ENCODE measurements at places on chromosomes 4 and X. TPM values are rescaled to one million over a fixed set of nuclear protein-coding genes. Genes with fewer than 3 reads are reported as not detected.

- DNase-seq = no peak
Observed at GRCh38 chrX:131061306-131061705, 3.2 kb downstream of the ARHGAP36 start.

Gene AWAT1
- not detected for total RNA-seq

Gene TCEAL7
- 7.8 TPM for total RNA-seq

Gene SLIT2
- 12.1 TPM for total RNA-seq

DNA sequence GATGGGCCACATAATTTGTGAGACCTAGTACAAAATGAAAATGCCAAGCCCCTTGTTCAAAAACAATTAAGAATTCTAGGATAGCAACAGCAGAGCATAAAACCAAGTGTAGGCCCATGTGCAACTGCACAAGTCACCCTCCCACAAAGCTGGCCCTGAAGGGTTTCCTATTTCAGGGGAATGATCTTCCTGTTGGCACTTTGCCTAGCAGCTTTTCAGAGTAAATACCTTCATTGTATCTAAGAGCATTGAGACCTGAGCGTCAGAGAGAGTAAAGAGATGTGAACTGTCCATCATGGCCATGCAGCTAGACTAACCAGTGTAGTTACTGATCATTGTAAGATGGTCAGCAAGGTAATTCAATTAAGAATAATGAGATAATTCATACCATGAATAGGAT, 113.6 kb downstream of the CNKSR2 start:
- DNase-seq = no peak

- DNase-seq = peak; percentile 70
Observed at GRCh38 chr4:40055863-40056715, 561 bp upstream of the N4BP2 start.

DNA sequence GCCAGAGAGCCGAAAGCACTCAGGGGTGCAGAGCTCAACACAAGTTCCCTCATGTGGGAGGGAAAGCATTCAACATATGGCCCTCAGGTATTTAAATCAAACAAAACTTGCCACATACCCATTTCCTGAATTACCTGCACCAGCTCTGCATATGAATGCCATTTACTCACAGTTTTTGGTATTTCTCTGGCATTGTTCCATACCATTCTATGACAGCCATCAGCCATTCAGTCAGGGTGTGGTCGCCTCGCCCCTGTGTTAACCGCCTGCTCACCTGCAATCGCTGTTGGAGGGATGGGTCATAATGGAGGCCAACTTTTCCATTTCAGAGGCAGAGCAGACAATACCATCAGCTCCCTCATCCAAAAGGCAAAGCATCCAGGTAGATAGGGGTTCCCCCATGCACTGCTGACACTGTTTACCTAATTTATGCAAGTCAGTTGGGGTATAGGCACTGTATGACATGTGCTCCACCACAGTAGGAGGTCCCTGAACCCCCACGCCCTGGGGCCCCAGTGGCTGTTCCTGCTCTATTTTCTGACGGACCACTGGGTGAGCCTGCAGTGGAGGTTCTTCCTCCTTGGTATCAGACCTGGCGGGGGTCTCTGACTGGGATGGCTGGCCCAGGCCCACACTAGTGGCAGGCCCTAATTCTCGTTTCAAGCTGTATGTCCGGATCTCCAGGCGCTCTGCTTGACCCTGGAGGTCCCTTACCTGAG, 227.1 kb downstream of the ADGRL3 start:
- no peak for DNase-seq

GRCh38 chr4:84780719-84781118, 185.8 kb downstream of the WDFY3 start:
- DNase-seq = no peak

Gene TXK
- total RNA-seq = 0.44 TPM

DNA sequence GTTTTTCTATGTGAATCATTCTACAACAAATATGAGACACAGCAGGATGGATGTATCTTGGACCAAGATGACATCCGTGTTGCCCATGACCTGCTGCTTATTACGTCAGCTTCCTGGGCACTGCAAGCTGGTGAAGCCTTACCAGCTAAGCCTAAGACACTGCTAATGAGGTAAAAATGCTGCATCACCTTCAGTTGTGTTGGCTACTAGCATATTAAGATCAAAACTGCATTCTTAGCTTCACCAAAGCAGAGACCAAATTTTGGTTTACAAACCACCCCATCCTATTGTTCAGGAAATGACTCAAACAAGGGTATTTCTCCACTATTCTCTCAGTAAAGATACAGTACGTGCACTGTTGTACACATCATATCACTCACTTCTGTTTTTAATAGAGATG, 50.3 kb downstream of the MAML3 start:
- no peak for DNase-seq

DNA sequence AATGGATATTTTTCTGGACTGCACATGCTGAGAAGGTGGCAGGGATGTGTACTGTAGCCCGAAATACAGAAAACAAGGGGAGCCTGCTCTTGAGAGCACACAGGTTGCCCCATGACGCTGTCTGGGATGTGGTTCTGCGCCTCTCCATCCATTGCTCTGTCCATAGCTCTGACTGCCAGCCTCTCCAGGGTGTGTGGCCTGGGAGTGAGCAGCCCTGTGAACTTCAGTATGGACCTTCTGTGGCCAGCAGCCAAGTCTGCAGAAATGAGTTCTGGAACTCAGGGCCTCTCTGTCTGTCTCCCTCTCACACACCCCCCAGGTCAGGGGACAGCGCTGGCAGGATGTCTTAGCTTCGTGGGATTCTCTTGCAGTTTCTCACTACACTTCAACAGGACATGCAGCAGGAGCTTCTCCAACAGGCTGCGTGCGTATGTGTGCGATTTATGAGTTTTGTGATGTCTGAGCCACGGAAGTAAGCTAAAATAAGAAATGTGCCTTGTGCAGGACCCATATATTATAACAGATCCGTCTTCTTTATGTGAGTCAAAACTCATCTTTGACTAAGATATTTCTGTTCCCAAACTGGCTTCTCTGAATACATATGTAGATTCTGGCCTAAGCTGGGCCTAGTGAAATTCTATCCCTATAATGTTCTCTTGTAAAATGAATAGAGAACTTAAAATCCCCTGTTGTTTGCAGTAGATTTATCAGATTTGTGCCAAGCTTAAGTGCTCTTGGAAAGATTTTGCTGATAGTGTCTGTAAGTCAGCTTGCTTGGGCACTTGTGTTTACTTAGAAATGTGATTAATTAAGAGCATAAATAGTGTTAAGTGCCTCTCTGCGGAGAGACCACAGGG, 40.0 kb downstream of the PROM1 start:
- DNase-seq = no peak

Gene MID1
- total RNA-seq = 8.0 TPM

DNA sequence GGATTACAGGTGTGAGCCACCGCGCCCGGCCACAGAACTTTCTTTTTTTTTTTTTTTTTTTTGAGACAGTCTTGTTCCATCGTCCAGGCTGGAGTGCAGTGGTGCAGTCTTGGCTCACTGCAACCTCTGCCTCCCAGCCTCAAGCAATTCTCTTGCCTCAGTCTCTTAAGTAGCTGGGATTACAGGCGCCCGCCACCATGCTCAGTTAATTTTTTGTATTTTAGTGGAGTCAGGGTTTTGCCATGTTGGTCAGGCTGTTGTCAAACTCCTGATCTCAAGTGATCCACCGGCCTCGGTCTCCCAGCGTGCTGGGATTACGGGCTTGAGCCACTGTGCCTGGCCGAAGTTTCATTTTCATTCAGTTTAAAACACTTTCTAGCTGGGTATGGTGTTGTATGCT, 16.4 kb downstream of the FAM193A start:
- DNase-seq = no peak

Gene TLR8
- 0.41 TPM for total RNA-seq

Gene NEIL3
- 0.52 TPM for total RNA-seq

DNA sequence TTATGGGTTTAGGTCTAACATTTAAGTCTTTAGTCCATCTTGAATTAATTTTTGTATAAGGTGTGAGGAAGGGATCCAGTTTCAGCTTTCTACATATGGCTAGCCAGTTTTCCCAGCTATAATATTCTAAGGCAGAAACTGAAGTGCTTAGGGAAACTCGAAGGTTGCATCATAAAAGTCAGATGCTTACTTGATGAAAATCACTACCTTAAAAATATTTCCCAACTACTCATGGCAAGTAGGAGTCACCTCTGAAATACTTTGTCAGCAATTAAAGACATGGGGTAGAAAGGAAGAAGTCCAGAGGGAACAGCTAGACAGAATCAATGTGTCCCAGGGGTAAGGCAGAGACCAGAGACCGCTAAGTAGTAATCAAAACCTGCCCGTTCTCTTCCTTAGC, 6.3 kb upstream of the AP1S2 start:
- DNase-seq = no peak

Gene ZNF141
- 5.2 TPM for total RNA-seq

DNA sequence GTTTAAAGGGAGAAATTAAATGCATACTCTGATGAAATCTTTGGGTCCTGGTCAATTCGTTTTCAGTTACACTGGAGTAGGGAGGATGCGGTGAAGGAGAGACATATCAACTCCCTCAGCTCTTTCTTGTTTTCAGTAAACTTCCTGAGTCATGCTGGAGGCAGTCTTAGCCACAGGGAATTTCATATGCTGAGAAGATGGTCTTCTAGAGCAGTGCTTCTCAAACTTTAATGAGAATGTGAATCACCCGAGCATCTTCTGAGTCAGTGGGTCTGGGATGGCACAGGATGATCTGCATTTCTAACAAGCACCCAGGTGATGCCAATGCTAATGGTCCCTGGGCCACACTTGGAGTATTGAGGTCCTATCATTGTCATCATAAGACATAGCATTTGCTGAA, 214.5 kb downstream of the KIT start:
- DNase-seq = no peak

DNA sequence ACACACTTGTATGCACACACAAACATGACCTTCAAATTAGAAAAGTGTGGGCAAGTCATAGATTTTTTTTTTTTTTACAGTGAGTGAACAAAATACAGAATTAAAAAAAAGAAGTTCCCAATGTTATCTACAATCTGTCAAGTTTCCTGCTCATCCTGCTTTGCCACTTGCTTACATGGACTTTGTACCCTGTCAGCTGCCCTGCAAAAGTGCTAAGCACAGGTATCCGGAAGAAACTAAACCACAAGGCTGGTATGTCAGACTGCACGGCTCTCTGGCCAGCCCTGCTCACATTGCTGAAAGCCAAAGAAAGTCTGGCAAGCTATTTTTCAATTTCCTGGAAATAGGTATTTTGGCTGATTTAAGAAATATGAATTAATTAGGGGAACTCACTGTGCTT, 38.9 kb upstream of the BCLAF3 start:
- DNase-seq = no peak

Gene DIPK2B
- 6.3 TPM for total RNA-seq

DNA sequence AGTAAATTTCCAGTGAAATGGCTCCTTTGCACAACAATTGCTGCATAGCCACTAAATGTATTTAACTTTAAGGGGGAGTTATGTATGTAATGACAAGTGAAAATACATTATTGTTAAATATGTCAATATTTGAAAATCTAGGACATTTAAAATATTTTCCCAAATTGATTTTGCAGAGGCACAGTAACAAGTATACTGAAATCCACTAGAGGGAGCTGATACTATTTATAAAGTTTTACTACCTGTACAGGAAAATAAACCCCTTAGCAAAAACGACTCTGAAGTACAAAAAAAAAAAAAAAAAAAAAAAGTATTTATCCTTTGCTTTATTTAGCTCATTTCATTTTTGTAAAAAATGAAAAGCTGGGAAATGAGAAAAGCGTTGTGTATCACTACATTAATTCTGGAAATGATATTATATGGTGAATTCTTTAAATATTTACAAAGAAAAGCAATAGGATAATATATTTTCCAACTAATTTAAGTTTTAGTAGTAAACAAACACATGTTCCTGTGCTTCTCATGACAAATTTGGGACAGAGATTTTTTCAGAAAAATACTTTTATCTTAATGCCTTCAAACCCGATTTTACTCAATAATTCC, 727.7 kb downstream of the DMD start:
- no peak for DNase-seq

Gene PRKG2
- total RNA-seq = 20.7 TPM

Gene EDA
- 13.1 TPM for total RNA-seq

Gene CFP
- total RNA-seq = 2.2 TPM

DNA sequence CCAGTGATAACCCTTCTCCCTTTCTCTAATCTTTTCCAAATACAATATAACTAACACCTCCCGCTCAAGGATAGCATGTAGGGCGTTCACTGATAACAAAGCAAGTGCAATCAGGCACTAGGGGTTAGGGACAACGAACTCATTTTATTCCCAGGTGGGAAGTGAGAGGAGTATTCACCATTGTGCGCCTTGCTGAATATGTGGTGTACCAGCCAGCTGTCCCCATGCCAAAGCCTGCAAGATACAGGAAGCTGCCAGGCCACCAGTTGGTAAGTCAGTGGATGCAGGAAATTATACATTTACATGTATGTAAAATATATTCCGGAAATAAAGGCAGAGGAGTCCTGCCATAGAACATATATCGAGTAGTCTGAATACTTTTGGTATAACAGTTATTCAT, 6.3 kb upstream of the HPRT1 start:
- DNase-seq = no peak

DNA sequence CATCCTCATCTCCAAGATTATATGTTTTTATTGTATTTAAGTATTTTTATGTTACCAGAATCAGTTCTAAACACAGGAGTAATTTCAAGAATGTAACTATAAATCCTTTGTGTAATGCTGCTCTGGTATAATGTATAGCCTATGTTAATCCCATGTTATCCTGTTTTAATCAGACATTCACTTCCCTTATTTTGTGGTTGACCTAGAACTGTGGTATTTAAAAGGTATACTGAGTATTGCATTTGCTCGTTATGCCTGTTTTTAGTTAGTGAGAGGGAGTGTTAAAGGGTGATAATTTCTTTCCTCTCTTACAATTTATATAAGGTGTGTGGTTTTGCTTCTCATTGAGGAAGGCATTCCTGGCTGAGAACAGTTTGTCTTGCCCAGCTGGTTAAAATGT, 26.2 kb downstream of the MTM1 start:
- DNase-seq = no peak

Gene LAMP2
- 77.2 TPM for total RNA-seq

GRCh38 chrX:44349561-44349960, 6.1 kb upstream of the EFHC2 start:
- no peak for DNase-seq

Gene FATE1
- total RNA-seq = not detected

Gene VCX3A
- not detected for total RNA-seq

- no peak for DNase-seq
Observed at GRCh38 chrX:1397001-1397400, 5.1 kb upstream of the SLC25A6 start.

GRCh38 chrX:18173494-18174180, 47.0 kb downstream of the BEND2 start:
- peak; percentile 58 for DNase-seq

DNA sequence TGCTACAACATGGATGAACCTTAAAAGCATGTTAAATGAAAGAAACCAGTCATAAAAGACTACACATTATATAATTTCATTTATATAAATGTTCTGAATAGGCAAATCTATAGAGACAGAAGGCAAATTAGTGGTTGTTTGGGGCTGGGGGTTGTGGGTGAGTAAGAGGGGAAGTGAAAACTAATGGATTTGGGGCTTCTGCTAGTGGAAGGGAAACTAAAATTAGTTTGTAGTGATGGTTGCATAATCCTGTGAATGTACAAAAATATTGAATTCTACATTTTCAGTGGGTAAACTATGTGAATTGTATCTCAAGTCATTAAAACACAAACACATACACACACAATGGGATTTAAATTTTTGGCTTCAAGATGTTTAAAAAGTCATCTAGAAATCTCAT, 25.4 kb upstream of the LIMCH1 start:
- DNase-seq = no peak

Gene ATP6AP2
- 50.9 TPM for total RNA-seq

- peak; percentile 84 for DNase-seq
Observed at GRCh38 chr4:13548984-13549546, 4.8 kb upstream of the NKX3-2 start.

Gene ACTRT1
- not detected for total RNA-seq
